ENCODE measurements at places on chromosomes 5 and 9.

DNA sequence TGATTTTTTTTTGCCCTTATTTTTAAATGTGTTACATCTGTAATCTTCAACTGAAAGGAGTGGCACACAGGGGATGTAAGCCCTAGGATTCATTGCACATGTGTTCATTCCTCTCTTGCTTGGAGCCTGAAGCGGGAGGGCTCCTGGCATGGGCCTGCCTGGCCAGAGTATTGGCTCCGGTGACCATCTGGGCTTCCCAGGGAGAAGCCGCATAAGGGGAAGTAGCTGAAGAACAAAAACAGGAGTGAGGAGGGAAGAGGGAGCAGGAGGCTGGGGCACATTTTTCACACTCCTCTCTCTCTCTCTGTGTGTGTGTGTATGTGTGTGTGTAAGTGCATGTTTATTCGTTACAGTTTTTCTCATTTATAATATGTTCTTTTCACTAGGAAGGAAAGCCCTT is 269.9 kb downstream of the PRR16 start:
- DNase-seq = no peak

GRCh38 chr5:10501554-10502075 is 59.9 kb downstream of the ROPN1L start:
- DNase-seq = no peak

- DNase-seq = no peak
Measured at GRCh38 chr9:89640361-89640760, 35.5 kb downstream of the GADD45G start.

DNA sequence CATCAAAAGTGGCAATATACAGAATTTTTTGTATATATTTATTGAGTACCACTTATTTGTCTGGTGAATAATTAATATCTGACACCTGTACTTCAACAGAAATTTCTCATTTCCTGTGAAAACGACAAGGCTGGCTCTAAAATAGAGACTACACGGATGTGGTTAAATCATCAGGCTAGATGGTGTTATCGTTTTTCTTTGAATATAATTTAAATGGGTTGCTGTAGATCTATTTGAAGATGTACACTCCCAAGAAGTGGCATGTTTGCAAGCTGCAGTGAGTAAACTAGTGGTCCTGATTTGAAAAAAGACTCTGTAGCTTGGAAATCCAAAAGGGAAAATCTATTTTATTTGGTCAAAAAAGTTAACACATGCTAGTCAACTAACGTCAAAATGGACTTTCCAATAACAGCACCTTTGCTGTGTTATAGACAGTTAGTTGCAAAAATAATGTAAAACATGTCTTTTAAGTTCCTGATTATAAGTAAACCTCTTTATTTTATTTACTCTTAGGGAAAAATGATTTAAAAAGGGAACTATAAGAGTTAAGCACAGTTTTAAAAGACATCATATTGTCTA is 13.8 kb downstream of the ST8SIA4 start:
- DNase-seq = no peak

- DNase-seq = no peak
Measured at GRCh38 chr9:16155878-16156277, 603.0 kb downstream of the CCDC171 start.

GRCh38 chr5:143562935-143563334 is 159.4 kb upstream of the NR3C1 start:
- no peak for DNase-seq

DNA sequence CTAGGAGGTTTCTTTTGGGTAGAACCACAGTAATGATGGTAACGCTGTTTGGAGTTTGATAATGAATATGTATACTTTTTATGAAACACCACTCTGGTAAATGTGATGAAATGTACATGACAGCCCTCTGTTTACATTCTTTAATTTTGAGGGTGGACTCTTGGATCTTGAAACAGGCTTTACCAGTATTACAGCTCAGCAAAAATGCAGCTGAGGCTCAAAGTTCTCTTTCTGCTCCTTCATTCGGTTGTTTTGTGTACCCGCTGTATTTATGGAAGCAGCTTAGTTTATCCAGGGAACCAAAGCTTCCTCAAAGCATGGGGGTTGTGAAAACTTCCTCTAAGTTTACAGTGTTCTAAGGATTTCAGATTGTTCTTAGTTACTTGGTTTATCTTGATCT is 11.1 kb downstream of the GAPVD1 start:
- DNase-seq = no peak

DNA sequence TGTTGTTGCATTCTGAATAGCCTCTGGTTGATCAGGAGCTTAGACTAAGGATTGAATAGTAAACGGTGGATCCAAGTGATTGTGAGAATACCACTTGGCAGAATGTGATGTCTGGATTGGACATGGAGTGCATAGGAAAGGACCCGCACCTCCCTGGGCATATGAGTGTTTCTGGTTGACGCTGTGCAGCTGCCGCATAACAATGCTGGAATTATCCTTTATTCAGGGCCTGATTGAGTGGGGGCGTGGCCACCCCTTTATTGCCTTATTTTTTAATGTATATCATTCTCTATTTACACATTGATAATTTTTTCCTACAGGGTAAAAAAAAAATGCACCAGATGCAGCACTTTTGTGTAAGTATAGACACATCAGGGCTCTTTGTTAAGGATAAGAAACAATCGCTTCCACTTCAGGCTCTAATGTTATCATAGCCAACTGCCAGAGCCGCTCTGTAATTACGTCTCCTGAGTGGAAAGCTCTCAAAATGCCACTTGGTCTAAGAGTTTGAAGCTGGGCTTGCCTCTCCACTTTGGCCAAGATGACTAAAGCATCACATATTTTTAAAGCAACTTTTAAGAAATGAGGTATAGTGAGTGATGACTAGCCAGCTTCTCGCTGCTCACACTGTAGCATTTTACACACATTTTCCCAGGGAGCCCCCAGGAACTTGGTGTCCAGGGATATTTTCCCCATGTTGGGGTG is 5.7 kb downstream of the FGD3 start:
- DNase-seq = no peak

DNA sequence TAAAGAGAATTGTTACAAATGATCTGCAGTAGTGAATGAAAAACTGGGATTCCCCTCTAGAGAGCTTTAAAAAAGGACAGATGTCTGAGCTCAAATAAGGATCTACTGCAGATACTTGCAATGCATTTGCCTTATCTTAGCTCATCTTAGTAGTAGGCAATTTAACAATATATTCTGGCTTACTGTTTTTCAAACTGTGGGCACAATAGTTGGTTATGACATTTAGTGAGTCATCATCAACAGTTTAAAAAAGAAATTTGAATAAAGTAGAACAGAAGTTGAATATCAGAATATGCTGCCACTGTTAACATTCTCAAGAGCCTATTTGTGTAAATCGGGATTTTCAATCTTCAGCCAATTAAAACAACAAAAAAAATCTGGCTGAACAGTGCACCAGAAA is 6.7 kb upstream of the CAST start:
- no peak for DNase-seq

GRCh38 chr5:10265245-10266109 is 15.4 kb downstream of the CCT5 start:
- DNase-seq = no peak
